IMR-90 (cell line): ENCODE measurements at places on chromosomes 3 and 15. TPM values are rescaled to one million over a fixed set of nuclear protein-coding genes. Genes with fewer than 3 reads are reported as not detected.

The METTL6 gene
- 21.5 and 32.5 TPM in 2 replicates for total RNA-seq

The CYP11A1 gene
- 0.18 and 0.28 TPM in 2 replicates for total RNA-seq

GRCh38 chr3:195181113-195181498 lies 89.9 kb downstream of the XXYLT1 start:
- DNase-seq, result no peak

GRCh38 chr3:114449271-114450007 lies 155.6 kb downstream of the TIGIT start:
- DNase-seq, result no peak

DNA sequence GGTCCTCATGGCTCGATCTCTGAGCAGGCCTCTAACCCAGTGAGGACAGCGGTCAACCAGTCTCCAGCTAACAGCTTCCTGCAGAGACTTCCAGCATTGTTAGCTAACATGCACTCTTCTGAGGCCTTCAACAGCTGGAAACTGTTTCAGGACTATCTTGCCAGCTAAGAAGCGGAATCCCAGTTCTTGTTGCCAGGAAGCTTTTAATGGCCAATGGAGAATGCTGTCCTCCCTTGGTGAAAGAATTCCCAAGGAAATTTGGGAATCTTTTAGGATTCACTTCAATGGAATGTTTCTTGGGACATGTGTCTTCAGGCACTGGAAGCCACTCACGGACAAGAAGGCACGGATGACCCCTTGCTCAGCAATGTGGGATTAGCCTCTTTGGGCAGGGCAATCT lies 91.7 kb downstream of the CEMIP start:
- DNase-seq, result no peak

The ERICH6 gene
- under 0.01 TPM in 1 of 2 replicates, not detected in the other for total RNA-seq

DNA sequence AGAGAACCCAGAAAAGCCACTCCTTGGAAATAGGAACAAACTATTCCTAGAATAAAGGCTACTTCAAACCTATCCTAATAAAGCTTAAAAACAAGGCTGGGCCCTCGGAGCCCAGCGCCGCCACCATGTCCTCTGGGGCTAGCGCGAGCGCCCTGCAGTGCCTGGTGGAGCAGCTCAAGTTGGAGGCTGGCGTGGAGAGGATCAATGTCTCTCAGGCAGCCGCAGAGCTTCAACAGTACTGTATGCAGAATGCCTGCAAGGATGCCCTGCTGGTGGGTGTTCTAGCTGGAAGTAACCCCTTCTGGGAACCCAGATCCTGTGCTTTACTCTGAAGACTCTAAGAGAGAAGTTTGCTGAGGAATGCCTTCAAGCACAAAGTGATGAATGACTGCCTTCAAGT lies 63.2 kb downstream of the ADAM10 start:
- no peak for DNase-seq

GRCh38 chr15:58283302-58283701 lies 145.1 kb downstream of the AQP9 start:
- no peak for DNase-seq

DNA sequence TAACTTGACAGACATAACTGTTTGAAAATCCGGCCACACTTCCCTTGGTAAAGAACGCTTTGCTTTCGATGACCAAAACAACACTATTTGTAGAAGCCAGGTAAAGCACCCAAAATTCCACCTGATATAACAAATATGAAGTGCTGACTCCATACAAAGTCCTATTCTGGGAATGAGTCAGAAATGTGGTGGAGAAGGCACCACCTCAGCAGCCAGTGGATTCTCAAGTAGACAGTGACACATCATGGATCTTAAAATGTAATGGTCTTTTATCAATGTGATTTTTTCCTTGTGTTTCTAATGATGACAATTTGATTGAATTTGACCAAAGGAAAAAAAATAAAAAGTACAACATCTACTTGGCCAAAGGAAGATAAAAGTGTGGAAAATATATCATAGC lies 135.0 kb upstream of the WNT5A start:
- peak; percentile 71 for DNase-seq

GRCh38 chr3:39515681-39516441 lies 48.4 kb downstream of the MOBP start:
- no peak for DNase-seq

GRCh38 chr3:16490062-16490619 lies 23.4 kb downstream of the RFTN1 start:
- DNase-seq, result no peak

- peak; percentile 97 for DNase-seq
Measured at GRCh38 chr3:100047455-100048141, 66.7 kb downstream of the FILIP1L start.

GRCh38 chr3:17931131-17931530 lies 188.7 kb upstream of the TBC1D5 start:
- DNase-seq, result no peak

DNA sequence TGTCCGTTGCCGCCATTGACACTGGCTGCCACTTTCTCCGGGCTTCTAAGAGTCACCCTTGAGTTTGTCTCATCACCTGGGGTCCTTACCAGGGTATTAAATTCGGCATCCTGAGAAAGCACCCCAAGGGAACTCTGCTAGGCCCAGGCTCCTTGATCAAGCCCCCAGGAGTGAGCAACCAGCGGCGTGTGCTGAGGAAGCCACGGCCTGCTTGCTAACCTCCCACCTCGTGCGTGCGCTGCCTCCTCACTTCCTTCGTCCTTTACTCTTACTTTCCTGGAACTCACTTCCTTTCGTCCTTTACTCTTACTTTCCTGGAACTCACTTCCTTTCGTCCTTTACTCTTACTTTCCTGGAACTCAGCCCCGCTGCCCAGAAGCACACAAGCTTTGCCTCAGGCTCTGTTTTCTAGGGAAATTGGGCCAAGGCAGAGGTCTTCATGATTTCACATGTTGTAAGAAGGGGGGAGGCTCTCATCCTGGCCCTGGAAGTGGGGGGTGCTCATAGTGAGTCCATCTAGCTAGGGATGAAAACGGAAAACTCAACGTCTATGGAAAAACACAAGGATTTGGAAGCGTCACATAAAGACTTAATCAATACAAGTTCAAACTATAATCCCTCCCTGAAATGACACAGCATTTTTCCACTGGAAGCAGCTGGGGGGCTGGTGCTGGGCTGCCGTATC lies 36.7 kb upstream of the BDH1 start:
- no peak for DNase-seq

DNA sequence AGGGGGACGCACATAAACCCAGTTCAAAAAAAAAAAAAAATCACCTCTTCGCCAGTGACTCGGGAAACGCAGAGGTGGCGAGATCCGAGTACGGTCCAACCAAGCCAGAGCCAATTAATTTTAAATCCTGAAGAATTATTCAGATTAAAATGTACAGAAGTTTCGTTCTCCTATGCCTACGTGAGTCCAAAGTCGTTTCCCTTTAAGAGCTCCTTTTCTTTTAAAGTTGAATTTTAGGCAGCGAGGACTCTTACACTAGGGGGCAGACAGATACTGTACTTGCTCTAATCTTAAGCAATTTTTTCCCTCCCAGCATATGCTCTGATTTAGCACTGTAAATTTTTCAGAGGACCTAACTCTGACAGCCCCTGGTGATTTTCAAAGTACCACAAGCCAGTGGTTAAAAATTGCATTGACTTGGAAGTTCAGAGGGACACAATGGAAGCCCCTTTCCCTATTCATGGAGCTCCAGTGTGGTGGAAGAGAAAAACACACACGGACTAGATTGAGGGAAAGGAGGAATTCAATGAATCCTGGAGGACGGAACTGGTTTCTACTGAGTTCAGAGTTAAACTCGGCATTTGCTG lies 3.3 kb upstream of the NR2F2 start:
- DNase-seq, result peak; percentile 93

The EDEM1 gene
- total RNA-seq, result 20.8 and 23.5 TPM in 2 replicates

GRCh38 chr3:51887620-51888019 lies 12.2 kb upstream of the IQCF5 start:
- no peak for DNase-seq

DNA sequence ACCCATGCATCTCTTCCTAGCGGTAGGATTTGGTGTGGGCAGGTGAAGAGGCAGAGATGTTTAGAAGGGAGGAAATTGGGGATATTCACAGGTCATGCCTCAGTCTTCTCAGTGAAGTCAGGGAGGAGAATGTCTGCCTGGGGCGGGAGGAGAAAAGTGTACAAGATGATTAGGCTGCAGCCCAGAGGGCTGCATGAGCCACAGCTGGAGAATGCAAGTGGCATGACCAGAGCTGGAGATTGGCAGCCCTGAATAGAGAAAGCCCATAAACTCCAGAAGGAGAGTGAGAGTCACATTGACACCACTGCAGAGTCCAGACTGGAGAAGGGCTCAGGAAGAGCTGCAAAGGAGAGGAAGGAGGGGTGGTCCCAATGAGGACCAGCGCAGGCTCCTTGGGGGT lies 22.6 kb downstream of the PDHB start:
- no peak for DNase-seq

DNA sequence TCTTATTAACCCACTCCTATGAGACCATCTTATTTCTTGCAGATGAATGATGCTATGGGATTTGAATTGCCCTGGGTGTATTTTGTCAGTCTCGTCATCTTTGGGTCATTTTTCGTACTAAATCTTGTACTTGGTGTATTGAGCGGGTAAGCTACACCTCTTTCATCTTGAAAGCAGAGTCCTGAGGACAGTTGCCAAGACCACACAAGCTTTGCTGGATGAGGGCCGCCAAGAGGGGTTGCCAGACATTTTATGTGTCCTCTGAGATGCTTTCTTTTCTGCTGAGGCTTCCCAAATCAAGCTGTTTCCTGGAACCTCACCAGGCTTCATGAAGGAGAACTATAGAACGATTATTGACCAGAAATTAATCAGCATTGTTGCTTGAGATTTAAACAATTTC lies 173.2 kb downstream of the CHDH start:
- DNase-seq, result no peak

DNA sequence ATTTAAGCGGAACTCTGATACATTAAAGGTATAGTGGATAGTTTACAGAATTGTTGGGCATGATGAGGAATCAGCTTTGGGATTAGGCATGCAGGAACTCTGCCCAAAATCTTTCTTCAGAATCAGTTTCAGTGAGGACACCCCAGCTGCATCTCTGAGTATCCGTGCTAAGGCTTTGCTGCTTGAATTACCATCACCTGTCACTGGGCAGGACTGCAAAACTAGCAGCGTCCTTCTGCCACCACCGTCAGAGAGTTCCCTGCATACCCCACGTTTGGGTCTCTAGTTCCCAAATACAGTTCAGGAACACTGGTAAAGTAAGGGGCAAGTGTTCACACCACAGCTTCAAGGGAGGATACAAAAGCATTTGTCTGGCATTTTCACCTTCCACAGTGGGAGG lies 164.6 kb upstream of the ARHGEF26 start:
- no peak for DNase-seq

The FANCD2OS gene
- total RNA-seq, result not detected in 2 replicates

The AADAC gene
- total RNA-seq, result not detected in 2 replicates

DNA sequence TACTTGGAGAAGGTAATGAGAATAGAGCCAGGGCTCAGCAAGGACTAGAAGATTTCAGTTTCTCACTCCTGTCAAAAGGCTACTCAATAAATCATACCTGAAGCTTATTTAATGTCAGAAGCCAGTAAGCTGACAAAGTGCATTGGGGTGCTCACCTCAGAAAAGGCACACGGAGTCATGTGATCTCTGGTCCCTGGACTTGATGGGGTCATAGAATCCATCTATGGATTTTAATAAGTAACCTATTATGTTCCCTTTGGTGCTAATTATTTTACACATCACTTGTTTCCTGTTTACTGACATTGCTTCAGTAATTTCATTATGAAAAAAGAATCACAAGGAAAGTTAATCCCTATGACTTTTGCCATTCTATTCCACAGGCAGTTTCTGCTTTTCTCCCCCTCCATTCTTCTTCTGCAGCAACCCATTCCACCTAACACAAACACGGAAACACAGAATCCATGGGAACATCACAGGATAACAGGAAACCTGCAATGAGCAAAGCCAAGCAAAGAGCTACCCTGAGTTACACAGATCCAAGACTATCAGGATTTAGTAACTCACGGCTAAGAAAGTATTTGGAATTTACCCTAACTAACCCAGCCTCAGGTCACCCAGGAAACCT lies 159.6 kb downstream of the MEIS2 start:
- DNase-seq, result no peak

DNA sequence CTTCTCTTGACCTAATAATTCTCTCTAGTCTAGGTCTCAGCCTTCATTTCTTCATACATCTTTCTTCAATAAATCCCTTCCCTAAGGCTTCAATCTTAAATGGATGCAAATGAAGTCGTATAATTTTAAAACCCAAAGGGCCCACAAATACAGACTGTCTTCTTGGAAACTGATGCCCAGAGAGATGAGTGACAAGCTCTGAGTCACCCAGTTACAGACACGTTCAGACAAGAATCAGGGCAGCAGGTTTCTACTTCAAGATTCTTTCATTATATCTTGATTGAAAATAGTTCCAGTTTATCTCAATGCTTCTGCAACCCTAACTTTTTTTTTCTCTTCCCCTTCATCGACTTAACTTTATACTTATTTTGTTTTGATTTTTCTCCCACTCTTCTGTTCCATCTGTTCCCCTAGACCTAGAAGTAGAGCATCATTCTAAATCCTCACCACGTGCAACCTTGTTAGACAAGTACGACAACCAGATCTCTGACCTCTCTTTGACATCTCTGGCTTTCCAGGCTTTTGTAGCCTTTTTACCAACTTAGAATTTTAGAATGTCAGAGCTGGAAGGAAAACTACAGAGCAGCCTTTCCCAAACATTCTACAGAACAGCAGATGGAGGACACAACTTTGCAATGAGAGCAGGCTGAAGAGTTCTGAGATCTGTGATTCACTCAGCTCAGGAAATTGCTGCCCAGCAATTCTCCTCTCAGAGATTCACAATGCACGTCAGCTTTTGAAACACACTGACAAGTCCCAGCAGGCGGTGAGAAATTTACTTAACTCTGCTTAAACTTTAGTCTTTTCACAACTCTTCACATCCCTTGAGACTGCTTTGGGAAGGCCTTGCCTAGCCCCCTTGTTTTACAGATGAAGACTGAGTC lies 25.3 kb downstream of the NCEH1 start:
- peak; percentile 50 for DNase-seq

GRCh38 chr3:139517321-139518065 lies 22.0 kb downstream of the RBP1 start:
- DNase-seq, result no peak

DNA sequence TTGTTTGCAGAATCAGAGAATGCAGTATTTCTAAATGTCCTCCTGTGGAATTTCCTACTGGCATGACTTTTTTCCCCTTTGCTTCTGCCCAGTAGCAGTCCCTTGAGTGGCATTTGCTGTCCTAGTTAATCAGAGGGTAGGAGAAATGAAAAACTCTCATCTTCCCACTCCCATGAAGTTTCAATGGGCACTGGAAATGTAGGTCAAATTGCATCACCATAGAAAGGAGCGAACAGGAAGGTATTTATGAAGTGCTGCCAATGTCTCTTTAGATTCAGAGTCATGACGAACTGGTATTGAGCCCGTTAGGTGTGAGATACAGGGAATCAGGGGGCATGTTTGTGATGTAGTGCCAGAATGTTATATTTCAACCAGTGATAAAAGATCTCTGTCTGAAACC lies 23.2 kb downstream of the ATXN7 start:
- no peak for DNase-seq

GRCh38 chr3:65576228-65576627 lies 462.5 kb downstream of the MAGI1 start:
- no peak for DNase-seq

The TMEM44 gene
- total RNA-seq, result 7.8 and 9.7 TPM in 2 replicates

- DNase-seq, result no peak
Measured at GRCh38 chr15:59904450-59905135, 99.5 kb upstream of the FOXB1 start.

GRCh38 chr3:58111513-58112184 lies 99.1 kb downstream of the DNASE1L3 start:
- DNase-seq, result no peak
